ENCODE measurements at places on chromosomes 2 and 18.

DNA sequence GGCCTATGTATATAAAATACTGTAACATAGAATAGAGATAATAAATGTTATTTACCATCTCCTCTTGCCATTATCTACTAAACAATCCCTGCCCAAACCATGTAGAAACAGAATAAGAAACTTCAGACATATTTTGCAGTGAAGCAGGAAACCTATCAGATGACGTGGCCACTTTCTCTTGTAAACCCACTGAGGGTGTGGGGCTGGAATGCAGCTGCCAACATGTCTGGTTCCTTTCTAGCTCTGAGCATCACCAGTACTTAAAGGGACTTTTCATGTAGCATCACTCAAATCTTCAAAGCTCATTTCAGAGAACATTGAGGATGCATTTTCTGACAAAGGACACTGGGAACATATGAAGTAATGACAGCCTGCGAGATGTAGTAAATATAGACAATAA lies 251.8 kb downstream of the LPIN1 start:
- DNase-seq = peak; percentile 53

- no peak for DNase-seq
These were observed 262.5 kb downstream of the GALR1 start for GRCh38 chr18:77512152-77512551.

GRCh38 chr2:55223958-55224760 lies 7.9 kb downstream of the CLHC1 start:
- DNase-seq = no peak

DNA sequence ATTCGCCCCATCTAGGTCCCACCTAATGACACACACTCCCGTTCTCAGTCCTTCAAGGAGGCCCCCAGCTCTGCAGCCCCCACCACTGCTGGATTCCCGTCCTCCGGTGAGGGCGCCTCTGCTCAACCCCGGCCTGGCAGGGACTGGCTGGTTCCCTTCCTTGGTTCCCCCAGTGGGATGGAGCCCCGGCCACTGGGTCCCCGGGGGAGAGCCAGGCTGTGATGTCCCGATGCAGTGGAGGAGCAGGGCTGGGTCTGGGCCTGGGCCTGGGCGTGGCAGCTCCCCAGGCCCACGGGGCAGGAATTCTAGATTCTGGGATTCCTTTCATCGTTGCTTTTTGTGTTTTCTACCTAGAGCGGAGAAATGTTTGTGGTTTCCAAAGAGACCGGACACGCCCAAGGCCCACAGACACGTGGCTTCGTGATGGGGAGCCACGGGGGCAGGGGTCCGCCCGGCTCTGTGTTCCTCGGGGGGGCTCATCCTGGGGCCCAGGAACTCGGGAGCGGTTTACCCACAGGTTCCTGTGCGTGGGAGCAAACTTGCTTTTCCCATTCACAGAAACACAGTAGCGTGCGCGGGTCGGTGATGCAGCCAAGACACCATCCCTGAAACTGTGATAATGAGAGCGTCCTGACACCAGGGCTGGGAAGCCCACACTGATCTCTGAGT lies 67.0 kb downstream of the SLC66A2 start:
- peak; percentile 3 for DNase-seq

GRCh38 chr2:206084870-206085741 lies 868 bp downstream of the INO80D start:
- DNase-seq = peak; percentile 65

DNA sequence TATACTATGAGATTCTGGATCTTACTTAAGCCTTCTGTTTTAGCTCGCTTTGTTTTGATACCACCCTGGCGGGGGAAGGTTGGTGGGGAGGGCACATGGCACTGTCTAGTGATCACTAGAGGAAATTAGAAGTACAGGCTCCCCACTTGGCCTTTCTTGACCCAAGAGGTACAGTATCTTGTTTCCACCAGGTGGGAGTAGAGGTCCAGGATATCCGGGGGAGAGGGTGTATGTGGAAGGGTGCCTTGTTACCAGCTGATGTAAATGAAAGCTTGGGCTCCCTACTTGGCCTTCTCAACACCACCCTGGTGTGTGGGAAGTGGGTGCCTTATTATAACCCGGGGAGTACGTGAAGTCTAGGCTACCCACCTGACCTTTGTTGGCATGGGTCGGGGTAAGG lies 7.5 kb downstream of the GALNT1 start:
- no peak for DNase-seq

DNA sequence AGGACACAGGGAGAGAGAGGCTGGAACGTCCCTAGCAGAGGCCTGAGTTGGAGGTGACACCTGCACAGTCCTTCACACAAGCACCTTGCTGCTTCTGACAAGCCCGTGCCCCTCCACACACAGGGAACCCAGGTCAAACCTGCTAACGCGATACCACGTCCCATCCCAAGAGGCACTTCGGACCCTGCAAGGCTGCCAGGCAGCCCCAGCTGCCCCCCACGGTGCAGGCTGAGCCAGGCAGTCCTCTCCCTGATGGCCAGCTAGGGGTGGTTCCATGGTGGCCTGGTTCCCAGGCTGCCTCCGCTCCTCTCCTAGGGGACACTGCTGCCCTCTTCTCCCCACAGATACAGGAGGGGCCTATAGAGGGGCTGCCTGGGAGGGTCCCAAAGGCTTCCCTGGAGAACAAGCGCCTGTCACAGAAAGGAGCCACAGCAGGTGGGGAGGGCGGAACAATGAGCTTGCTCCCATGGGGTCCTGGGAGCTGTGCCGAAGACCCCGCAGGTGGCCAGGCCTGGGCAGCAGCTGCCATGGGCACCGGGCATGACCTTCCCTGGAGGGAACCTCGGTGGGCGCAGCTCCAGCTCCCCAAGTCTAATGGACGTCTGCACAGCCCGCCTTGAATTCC lies 434.2 kb upstream of the MYT1L start:
- no peak for DNase-seq

DNA sequence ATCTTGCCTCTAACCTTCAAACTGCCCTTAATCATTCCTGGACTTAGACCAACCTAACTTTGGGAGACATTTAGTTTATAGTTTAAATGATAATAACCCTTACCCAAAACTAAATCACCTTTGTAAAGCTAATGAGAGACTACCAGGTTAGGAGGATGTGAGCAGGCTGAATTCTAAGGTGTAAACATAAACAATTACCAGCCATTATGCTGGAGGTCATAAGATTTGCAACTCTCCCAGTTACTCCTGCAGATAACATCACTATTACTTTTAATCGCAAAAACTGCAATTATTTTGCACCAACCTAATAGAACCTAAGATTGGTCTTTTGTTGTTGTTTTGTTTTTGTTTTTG lies 86.5 kb upstream of the MSH6 start:
- no peak for DNase-seq
